Caudate nucleus (tissue), 63 donors: ENCODE measurements at places on chromosomes 16 and 17.

DNA sequence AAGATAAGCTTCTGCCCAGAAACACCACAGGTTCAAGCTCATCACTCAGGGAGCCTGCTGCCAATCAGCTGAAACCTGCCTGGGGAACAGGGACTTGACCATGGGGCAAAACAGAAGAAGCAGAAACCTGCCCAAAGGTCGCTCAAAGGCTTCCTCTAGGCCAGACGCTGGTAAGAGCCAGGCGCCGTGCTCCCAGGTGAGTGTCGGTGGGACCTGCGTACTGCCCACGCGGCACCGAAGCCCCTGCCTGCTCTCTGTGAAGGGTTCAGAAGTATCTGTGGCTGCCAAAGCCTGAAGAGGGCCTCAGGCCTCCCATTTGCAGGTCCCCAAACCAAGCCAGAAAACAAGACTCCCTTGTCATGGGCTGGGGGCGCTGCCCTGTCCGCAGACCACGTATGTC is 10.4 kb downstream of the SGSH start:
- DNase-seq = no peak

- no peak for DNase-seq
These were observed 5.3 kb downstream of the MNT start for GRCh38 chr17:2395258-2396181.

DNA sequence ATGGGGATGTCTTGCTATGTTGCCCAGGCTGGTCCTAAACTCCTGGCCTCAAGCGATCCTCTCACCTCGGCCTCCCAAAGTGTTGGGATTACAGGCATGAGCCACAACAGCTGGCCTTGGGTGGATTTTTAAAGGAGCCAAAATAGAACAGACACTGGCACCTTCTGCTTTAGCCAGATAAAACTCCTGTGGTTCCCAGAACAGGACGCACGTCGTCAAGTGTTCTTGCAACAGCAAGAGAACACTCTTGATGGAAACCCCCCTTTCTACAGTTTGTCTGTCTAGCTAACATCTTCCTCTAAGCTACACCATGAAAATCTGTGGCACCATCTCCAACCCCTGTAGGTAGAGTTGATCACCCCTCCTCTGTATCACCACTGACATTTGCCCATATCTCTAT is 122.6 kb downstream of the NPIPB5 start:
- DNase-seq = no peak

DNA sequence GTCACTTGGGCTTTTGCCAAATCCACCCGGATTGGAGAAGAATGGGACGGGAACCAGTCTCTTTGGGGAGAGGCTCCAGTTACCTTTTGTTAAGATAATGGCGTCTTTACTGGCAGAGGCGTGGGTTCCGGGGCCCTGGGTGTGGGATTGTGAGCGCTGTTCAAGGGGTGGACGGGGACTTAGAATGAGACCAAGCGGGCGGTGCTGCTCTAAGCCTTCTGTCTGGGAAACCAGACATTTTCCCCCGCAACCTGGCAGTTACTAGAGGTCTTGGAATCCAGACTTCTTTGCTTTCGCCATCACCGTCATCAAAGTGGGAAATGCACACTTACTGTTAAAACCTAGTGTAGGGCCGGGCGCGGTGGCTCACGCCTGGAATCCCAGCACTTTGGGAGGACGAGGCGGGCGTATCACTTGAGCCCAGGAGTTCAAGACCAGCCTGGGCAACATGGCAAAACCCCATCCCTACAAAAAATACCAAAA is 706 bp downstream of the TEN1 start:
- DNase-seq = no peak

DNA sequence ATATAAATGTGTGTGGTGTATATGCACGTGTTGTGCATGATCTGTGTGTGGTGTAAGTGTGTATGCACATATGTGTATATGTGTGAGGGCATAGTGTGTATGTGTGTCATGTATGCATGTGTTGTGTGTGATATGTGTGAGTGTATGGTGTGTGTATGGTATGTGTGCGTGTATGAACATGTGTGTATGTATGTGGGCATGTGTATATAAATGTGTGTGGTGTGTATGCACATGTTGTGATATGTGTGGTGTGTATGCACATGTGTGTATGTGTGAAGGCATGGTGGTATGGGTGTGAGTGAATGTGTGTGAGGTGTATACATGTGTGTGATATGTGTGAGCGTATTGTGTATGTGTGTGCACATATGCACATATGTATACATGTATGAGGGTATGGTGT is 198.7 kb downstream of the RBFOX3 start:
- DNase-seq = no peak
